ENCODE measurements at places on chromosomes 4 and X.

DNA sequence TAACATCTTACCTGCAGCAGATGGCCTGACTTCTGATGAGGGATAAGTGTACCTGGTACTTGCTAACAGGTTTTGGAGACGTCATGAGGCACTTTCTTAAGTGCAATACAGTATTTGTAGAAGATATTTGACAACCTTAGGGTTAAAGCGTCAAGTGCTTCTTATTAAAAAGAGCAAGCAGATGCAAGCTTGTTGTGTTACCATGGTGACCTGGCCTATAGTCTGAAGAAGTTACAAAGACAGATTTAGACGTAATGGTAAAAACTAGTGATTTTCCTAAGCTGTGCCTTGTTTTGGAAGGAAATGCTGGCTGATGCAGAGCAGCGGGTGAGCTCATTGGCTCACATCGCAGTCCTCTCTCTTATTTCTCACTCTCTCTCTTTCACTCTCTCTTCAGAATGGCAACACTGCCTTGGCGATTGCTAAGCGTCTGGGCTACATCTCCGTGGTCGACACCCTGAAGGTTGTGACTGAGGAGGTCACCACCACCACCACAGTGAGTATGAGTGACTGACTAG lies 243.6 kb downstream of the ANK2 start:
- DNase-seq, result no peak

GRCh38 chr4:56906489-56907393 lies 959 bp upstream of the REST start:
- no peak for DNase-seq

GRCh38 chr4:95980877-95981360 lies 141.0 kb downstream of the PDHA2 start:
- no peak for DNase-seq

DNA sequence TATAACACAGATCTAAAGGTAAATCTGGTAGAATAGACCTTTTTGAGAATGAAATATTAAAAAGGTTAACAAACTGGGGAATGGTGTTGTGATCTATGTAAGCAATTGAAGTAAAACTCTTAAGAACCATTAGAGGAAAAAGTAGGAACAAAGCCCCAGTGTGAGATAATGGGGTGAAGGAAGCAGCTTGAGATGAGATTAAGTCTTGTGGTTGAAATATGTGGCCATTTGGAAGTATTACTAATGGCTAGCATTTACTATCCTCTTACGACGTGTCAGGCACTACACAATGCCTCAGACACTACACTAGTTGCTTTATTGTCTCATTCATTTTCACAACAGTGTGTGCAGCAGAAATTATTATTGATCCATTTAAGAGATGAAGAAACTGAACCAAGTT lies 25.9 kb upstream of the NDNF start:
- DNase-seq, result no peak

DNA sequence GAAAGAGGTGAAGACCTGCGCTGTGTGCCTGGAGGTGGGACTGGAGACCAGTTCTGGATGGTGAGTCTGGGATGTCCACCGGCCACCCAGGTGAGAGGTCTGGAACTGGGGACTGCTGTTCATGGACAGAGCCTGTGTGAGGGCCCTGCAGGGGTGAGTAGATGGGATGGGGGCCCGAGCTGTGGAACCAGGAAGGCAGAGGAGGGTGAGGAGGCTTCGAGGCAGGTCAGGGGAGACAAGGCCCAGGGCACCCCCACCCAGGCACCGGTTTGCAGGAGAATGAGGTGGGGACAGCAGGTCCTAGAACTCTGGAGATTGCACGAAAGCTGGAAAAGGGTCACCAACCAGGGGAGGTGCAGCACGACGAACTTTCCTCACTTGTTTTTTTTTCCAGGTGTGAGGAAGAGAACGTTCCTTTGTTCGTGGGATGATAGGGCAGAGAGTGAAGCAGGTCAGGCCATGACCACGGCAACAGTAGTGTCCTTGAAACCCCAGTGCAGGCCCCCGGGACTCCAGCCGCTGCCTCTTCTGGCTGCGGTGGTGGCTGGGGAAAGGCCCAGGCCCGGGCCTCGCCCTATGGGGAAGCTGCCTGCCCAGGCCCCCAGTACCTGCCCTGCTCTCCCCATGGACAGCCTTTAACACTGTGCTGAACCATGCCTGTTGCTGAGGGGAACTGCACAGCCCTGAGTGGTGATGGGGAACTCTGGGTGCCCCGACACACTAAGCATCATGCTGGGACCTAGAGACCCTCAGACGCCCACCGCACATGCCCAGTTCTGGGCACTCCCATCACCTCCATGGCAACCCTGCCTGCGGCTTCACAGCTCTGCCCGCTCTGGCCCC lies 22.9 kb downstream of the TNIP2 start:
- no peak for DNase-seq

- DNase-seq, result no peak
Measured at GRCh38 chr4:90419124-90419711, 292.0 kb downstream of the CCSER1 start.

- no peak for DNase-seq
Measured at GRCh38 chr4:121764702-121765367, at the start of gene SMIM43. Gene SMIM43 (minus strand): TSS chr4:121765164. CDS start chr4:121765105, 59 bp downstream.

DNA sequence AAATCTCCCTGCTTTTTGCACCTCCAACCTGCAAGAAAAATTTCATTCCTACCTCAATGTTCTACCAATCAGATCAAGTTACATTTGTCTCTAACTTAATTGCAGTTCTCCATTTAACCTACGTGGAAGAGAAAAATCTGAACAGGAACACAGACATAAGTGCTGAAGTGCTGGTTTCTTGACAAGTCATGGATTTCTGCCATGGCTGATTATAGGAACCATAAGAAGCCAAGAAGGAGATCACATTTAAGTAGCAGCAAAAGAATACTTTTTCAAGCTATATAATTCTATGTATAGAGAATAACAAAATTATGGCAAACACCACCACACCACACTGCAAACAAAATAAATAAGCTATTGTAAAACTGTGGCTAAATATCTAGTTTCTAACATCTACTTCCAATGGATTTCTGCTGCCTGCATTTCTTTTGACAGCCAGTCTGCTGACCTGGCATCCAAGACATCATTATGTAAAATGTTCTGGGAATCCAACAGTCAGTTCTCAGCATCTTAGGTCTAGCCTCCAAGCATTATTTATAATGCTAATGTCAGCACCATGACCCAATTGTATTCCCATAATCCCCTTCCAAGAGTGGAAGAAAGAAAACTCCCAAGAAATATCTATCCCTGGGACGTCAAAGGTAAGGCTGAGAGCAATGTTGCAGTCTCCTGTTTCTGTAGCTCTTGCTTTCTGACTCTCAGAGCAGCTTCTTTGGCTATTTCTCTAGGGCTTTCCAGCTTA lies 50.8 kb upstream of the GAB1 start:
- no peak for DNase-seq

DNA sequence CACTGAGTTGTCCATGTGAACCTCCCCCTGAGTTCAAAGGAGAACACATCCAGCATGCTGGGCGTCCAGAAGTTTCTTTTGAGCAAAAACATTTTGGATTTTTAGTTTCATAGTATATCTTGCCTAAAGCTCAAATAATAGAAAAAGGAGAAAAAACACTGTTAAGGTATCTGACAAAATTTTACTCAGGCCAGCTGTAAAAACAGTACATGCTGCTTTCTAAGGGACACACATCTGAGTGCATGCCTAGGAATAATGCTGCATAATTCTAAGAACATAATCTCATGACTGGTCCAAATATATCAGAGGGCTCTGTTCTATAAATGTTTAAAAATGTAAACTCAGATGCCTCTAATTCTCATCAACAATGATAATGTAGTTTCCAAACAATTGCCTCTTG lies 561.3 kb upstream of the INTU start:
- DNase-seq, result no peak

- DNase-seq, result no peak
Measured at GRCh38 chr4:157115613-157116335, 39.8 kb downstream of the GLRB start.

DNA sequence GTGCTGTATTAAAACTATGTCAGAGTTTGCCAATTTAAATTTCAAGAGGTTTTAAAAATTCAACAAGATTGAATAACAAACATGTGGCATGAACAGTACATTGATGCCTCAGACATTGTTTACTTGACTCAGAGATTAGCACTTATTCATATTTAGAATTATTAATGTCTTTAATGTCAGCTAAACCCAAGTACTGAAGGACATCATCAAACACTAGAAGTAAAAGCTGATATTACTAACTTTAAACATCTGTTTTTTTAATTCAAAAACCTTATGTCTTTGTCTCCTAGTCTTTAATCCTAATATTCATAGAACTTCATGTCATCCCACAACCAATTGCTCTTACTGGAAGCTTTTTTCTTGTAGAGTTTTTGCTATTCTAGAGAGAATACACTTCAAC lies 406.2 kb upstream of the PCDH7 start:
- DNase-seq, result no peak

DNA sequence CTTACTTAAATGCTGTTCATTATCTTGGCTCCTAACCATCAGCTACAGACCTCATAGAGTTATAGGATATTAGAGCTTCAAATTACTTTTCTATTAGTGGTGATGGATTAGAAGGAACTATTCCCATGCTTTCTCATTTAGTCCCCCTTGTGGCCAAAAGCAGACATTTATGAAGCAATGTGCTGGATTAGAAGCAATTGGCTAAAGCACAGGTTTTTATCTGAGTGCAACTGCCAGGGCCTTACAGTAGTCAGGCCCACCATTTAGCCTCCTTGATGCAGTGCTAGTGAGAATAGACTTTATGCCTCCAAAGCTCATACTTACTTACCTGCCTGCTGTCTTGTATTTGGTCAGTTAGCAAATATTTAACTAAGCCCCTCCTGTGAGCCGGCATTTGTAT lies 93.0 kb downstream of the TSPAN7 start:
- no peak for DNase-seq

- DNase-seq, result no peak
Measured at GRCh38 chr4:41646862-41647261, 101.7 kb downstream of the PHOX2B start.

GRCh38 chr4:56863441-56864139 lies 42.1 kb upstream of the SPINK2 start:
- no peak for DNase-seq

GRCh38 chr4:126890994-126891393 lies 741.8 kb upstream of the INTU start:
- no peak for DNase-seq

DNA sequence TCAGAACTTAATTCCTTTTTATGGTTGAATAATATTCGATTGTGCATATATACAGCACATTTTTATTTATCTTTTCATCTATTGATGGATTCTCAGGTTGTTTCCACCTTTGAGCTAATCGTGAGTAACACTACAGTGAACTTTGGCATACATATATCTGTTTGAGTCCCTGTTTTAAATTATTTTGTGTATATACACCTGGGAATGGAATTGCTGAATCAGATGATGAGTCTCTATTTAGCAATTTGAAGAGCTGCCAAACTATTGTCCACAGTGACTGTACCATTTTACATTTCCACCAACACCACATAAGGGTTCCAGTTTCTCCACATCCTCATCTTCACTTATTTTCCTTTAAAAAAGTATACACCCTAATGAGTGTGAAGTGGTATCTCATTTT lies 166.2 kb upstream of the FGF13 start:
- DNase-seq, result no peak

- DNase-seq, result no peak
Measured at GRCh38 chrX:49725923-49726904, 30.4 kb upstream of the PAGE1 start.

DNA sequence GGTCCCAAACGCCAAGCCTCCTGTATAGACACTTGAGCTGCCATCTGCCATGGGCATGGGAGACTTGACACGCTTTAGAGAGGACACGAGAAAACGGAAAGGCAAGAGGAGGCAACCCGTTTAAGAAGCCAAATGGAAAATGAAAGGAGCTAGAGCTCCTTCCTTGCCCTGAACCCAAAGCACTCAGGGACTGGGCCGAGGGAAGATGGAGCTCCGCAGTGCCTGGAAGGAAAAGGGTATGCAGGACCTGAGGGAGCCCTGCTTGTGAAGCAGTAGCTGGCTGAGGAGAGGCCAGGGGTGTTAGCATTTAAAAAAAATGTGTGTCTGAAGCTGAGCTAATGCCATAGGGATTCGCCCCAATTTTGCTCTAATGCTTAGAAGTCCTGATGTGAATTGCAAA lies 15.1 kb downstream of the MCF2 start:
- no peak for DNase-seq

- DNase-seq, result no peak
Measured at GRCh38 chrX:21725496-21725895, 32.4 kb downstream of the SMPX start.

DNA sequence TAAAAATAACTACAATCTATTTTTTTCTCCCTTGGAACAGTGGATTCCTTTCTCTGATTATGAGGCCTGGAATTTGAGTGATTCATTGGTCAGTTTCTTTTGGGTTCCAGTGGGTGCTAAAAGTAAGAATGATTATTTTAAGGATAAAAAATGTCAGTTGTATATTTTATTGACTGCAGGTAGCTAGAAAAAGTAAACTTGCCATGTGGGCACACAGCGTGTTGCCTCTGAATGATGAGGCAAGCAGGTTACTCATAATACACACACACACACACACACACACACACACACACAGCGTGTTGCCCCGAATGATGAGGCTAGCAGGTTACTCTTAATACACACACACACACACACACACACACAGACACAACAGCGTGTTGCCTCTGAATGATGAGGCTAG lies 13.8 kb downstream of the GALNT7 start:
- no peak for DNase-seq

GRCh38 chr4:150976478-150977118 lies 38.5 kb downstream of the LRBA start:
- DNase-seq, result no peak

- DNase-seq, result no peak
Measured at GRCh38 chr4:189548484-189549125, 392.1 kb upstream of the FRG1 start.

DNA sequence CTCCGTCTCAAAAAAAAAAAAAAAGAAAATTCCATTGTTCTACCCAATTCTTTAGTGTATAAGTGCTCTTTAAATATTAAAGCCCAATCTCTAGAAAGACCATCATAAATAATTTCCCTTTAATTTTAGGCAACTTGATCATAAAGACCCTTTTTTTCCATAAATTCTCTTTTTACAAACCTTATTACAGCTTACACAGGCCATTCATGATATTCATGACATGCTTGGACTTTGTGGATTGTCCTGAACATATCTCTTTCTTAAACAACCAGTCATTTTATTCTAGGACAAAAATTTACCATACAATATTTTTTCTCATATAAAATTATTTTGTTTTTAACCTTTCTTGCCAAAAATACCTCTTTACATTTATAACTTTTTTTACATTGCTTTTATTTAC lies 30.5 kb downstream of the TLR8 start:
- DNase-seq, result no peak

GRCh38 chrX:49060914-49061313 lies 2.1 kb downstream of the CCDC120 start:
- DNase-seq, result no peak

GRCh38 chr4:77590482-77590881 lies 15.1 kb upstream of the CXCL13 start:
- DNase-seq, result no peak

Data from stimulated activated CD4-positive, alpha-beta T cell treated with anti-CD3 and anti-CD28 coated beads, Interleukin-1b, Interleukin-23, amount 100 ng/mL, for 1 hour (primary cell).